ENCODE measurements at places on chromosomes 6 and 20.

DNA sequence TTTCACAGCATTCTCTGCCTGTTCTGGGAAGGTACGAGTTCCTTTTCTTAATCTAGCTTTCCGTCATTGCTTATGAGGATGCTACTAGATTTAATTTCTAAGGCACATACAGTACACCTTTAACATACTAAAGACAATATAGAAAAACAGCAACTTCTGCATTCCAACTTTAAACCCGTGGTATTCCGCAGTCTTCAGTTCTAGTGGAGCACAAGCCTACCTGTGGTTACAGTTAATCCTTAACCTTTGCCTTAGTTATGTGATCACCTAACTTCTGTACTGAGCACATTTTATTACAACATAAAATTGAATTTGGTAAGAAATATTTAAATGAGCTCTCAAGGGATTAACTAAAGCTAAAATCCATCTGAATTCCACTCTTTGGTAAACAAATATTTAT lies 289.5 kb downstream of the BTBD9 start:
- DNase-seq, result no peak

DNA sequence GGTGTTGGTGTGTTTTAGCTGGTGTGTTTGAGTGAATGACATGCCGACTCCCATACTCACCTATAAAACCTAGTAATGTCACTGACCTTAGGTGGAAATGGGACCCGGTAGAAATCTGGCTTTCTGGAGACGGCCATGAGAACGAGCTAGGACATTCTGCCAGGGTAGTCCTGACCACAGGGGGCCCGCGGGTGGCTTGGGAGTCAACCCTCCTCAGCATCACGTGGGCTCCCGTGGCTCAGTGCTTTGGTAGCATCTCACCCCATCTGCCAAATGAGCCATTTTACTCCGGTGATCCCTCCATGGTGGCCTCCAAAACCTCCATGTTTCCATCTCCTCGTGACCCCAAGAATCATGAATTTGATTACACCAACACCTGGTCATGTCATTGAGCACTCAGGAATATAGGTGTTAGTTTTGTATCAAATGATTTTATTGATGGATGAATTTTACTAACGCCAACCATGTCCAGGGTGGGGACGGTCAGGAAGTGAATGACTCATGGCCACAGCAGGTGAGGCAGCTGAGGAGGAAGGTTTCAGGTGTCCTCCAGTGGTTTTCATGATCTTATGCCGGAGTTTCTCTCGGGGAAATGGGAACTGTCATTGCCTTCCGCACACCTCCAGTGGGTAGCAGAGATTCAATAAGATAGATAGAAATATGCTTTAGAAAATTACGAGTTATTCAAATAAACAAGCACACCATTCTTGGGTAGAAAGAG lies 195.0 kb downstream of the SYNDIG1 start:
- no peak for DNase-seq

DNA sequence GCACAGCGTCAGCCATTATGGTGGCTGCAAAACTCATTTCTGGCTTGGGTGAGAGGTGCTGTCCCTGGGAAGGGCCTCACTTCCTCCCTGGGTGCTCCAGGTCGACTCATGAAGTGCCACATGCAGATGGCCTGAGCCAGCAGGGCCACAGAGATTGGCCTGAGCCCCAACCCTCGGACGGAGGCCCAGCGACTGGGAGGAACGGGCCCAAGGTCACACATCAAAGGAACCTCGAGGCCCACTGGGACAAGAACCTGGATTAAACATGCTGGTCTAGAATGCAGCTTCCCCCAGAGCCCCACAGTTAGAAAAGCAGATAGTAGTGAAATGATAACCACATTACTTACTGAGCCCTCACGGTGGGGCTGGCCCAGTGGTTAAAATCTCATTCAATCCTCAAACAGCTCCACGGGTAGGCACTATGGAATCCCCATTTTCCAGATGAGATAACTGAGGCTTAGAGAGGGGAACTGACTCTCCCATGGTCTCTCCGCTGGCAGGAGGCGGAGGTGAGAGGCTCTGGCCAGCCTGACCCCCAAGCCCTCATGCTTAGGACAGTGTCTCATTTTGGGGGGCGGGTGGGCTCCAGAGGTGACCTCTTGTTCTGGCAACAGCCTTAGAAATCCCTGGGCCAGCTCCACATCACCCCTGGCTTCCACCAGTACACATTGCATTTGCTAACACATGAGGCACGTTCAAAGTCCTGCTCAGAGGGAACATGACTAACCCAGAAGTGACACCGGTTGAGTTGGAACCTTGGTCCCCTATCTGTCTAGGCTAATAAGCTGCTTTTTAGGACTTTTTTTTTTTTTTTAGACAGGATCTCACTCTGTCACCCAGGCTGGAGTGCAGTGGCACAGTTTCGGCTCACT lies 53.0 kb downstream of the SRC start:
- no peak for DNase-seq

DNA sequence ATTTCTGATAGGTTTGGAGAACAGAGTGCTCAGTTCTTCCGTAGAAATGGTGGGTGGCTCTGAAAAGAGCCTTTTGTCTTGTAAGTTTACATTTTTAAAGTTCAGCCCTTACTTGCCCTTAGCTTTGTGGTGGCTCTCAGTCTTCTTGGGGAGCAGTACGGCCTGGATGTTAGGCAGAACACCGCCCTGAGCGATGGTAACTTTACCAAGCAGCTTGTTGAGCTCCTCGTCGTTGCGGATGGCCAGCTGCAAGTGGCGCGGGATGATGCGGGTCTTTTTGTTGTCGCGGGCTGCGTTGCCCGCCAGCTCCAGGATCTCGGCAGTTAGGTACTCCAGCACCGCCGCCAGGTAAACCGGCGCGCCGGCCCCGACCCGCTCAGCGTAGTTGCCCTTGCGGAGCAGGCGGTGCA lies 19.5 kb downstream of the OR2B2 start:
- DNase-seq, result no peak

- DNase-seq, result peak; percentile 41
Measured at GRCh38 chr6:19755181-19755580, 82.0 kb upstream of the ID4 start.

DNA sequence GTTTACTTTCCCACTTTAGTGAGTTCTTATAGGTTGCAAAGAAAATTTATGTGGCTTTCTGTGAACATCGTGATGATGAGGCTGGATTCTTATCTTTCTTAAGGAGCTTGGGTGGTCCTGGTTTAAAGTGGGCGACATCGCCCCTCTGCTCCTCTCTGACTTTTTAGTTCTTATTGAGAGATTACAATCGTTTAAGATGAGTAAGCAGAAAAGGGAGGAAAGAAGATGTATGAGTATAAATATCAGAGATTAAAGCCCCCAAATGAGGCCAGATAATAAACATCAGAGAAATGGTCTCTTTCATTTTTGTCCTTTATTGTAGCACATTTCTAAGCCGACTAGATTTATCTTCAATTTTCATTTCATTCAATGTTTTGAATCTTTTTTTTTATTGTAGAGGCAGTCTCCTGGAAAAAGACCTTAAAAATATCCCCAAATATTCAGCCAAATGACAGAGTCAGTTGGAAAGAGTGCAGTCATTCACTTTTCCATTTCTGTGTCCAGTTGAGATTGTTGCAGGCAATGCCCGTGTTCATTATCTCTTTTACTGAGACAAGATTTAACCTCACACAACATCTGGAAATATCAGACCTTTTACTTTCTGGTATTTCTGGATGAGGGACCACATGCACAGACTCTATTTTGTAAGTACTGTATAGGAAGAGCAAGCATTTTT lies 62.0 kb upstream of the PDE7B start:
- DNase-seq, result no peak

- DNase-seq, result no peak
Measured at GRCh38 chr20:1881240-1881835, 13.9 kb upstream of the SIRPA start.

GRCh38 chr6:137266309-137266586 lies 47.1 kb upstream of the IFNGR1 start:
- DNase-seq, result no peak

DNA sequence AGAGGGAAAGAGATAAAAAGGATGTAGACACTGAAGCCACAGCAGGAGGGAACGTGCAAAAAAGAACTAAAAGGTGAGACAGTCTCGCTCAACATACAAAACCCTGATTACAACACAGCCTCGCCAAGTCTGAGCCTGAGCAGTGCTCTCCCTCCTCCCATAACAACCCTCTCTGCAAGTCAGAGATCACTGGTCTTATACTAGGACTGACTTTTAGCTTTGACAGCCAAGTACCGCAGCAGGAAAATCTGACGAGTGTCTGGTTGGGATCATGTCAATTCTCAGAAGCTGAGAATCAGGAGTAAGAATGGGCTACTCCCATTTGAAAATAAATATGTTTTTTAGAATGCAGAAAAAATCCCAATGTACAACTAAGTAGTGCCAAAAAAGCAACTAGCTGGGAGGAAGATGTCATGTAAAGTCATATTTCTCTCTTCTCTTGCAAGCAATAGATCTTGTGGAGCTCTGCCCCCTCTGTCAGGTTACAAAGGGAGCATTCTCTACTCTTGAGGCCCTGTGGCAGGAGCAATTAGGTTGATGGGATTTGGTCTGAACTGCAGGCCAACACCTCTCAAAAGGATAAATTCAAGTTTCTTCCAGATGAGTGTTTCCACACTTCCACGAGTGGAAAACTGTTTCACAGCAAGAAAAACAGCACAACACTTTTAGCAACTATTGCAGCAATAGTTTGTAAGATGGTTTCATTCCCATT lies 118.9 kb upstream of the COL21A1 start:
- DNase-seq, result no peak

DNA sequence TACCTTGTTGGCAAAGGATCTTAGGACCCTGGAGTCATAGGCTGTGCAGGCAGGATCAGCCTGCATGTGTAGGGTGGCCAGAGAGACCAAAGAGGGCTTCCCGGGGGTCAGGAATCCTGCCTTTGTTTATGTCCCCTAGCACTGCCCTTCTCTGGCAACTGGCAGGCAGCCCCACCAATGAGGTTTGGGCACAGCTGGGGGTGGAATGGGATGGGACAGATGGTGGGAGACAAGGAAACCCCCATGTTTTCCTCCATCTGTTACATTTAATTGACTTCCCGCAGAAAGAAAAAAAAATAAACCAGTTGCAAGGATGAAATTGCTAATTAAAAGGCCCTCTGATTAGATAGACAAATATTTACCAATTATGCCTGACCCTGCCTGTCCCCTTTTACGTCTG lies 27.6 kb downstream of the CD40 start:
- DNase-seq, result no peak

GRCh38 chr20:3093861-3094361 lies 9.4 kb upstream of the AVP start:
- DNase-seq, result no peak

- no peak for DNase-seq
Measured at GRCh38 chr6:106360989-106361430, 493 bp downstream of the CRYBG1 start.

GRCh38 chr6:116100419-116101301 lies at the start of gene NT5DC1:
Gene NT5DC1, plus strand, starts transcription at chr6:116100853. Its CDS starts 78 bp downstream, at chr6:116100931.
- peak; percentile 78 for DNase-seq

DNA sequence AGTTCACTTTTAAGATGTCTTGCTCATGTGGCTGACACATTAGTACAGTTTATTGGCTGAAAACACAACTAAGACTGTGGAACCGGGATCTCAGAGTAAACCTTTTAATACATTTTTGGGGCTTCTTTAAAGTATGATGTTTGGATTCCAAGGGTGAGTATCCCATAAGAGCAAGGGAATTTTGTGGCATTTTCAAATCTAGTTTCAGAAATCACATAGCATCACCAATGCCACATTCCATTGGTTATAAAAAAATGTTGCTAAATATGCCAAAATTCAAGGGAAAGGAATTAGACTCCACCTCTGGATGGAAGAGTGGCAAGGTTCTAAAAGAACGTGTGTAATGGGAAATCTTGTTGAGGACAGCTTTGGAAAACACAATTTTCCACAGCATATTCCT lies 338.6 kb downstream of the COL12A1 start:
- DNase-seq, result no peak
